ENCODE measurements at places on chromosomes 4 and X.

- no peak for DNase-seq
Observed at GRCh38 chr4:79237851-79238250, 88.0 kb downstream of the NAA11 start.

- DNase-seq = no peak
Observed at GRCh38 chrX:50469206-50469605, 1.4 kb downstream of the DGKK start.

- DNase-seq = no peak
Observed at GRCh38 chr4:654871-655463, 19.1 kb downstream of the ATP5ME start.

- no peak for DNase-seq
Observed at GRCh38 chr4:56728512-56728911, 47.4 kb upstream of the HOPX start.

- no peak for DNase-seq
Observed at GRCh38 chr4:7988437-7988836, 48.8 kb upstream of the AFAP1 start.

DNA sequence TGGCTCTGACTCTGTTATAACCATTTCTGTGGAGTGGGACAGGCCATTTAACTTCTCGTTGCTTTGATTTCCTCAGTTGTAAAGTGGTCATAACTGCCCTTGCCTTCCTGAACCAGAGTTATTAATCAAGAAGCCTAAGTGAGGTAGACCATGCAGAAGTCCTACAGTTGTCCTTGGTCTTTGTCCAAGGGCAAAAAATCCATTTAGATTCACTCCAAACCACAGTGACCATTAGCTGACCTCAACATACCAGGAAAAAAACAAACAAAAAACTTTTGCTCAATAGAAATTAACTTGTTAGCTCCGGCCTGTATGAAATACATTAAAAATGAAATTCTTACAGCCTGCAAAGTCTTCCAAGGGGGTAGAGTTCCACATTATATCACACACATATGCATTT lies 52.7 kb downstream of the TBC1D9 start:
- DNase-seq = no peak

DNA sequence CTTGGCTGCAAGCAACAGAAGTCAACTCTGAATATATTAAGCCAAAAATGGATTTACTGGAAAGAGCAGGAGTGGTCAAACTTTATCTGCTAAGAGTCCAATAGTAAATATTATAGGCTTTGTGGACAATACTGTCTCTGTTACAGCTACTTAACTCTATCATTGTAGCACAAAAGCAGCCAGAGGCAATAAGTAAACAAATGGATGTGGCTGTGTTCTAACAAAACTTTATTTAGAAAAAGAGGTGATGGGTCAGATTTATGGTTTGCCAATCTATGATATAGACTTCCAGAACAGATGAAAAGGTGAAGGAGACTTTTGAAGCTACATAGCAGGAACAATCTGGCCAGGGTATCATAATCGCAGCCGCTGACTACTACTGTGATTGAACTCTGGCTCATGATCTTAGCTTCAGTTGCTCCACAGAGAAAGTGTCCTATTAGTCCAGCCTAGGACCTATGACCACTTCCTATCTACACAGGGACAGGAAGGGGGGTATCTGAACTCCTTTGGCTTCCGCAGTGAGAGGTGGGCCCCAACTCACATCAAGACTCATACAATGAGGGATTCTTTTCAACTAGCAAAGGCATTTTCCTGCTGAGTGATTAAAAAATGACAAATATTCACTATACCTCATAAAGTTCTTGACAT lies 154.9 kb downstream of the ATG4A start:
- DNase-seq = no peak

DNA sequence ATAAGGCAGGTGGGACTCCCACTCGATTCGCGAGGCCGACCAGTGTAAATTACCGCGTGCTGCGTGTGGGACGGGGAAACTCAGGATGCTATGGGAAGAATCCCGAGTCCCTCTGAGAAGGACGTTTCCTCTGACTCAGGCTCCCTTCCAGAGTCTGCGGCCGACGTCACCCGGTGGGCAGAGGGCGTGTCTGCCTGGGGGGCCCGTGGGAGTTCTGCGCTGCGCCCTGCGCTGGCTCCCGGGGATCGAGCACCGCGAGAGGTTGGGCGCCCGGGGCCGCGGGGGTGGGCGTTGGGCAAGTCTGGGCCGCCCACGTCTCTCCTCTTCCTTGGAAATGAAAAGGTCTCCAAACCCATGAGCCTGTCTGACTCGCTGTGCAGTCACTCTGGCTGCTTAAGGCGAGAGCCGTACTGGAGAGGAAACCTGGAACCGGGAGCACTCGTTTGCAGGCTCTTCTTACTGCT lies 568 bp downstream of the NIPAL1 start:
- peak; percentile 29 for DNase-seq

DNA sequence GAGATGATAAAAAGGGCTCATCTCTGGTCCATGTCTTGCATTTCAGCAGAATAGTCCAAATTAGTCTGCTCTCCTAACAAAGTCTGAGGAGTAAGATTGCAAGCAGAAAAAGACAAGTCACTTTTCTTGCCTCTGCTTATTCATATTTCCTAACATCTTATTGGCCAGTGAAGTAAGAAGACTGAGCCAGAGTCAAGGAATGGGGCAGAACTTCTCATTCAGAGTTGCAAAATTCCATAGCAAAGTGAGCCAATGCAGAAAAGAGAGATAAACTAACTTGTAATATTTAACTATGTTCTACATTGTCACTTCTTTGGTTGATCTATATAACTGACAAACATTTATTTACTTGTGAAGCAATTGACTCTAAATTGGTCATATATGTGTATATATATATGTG lies 2304.0 kb downstream of the ARAP2 start:
- no peak for DNase-seq

DNA sequence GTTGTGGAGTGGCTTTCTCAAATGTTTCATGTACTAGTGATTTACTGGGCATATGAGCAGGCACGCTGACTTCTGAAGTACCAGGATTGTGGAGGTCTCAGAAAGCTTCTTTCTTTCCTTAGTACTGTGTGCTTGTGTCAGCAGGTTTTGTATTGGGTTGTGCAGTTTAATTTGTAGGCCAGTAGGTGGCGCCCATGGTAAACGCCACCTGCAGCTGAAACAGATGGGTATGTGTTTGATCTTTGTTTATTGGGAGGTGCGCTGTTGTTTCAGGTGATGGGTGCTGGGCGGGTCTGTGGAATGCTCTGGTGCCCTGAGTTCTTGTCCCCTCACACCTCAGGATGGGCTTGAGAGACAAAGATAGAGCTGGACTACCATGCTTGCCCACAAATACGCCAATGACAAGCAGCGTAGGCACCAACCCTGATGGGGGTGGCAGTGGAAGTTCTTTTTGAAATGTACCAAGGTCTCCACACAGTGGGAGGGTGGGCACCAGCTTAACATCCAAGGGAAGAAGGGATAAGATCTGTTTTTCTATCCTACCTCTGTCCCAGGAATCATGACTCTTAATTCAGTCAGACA lies 141.5 kb downstream of the RPS6KA6 start:
- DNase-seq = no peak

DNA sequence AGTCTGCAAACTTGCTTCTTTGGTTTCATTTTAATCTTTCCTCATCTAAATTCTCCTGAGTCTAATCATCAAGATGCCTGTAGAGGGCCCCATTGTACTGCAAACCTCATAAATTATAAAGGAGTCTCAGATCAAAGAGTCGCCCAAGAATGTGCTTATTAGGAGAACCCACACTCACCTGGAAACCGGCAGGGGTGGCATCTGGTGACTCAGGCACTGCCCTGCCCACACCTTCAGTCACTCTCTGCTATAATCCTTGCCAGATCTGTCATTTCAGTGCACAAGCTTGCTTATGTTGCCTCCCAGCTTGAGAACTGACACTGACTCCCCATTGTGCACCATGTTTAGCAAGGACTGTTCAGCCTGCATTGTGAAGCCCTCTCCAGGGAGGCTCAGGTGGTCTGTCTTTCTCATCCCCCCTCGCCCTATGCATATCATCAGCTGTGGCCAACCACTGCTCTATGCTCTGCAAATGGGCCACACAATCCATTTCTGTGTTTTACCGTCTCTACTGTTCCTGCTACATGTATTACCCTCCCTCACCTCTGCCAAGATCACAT lies 12.4 kb downstream of the EPGN start:
- DNase-seq = no peak

DNA sequence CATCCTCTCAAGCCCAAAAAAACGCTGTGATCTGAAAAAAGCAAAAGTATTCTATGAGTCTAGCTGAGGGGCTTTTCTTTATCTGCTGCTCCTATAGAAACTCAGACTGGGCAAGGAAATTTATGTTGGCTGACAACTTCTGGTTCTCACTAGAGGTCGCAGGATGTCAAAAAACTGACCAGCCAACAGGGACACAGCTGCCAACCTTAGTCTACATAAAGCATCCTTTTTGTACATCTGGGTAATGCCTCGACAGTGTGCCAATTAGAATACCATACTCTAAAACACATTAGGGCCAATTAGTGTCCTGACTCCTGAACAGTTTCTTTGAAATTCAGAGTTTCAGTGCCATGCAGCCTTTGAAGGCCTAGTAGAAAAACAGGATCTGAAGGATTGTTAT lies 8.8 kb upstream of the TLL1 start:
- no peak for DNase-seq

- DNase-seq = no peak
Observed at GRCh38 chr4:129622566-129622965, 526.6 kb downstream of the C4orf33 start.

DNA sequence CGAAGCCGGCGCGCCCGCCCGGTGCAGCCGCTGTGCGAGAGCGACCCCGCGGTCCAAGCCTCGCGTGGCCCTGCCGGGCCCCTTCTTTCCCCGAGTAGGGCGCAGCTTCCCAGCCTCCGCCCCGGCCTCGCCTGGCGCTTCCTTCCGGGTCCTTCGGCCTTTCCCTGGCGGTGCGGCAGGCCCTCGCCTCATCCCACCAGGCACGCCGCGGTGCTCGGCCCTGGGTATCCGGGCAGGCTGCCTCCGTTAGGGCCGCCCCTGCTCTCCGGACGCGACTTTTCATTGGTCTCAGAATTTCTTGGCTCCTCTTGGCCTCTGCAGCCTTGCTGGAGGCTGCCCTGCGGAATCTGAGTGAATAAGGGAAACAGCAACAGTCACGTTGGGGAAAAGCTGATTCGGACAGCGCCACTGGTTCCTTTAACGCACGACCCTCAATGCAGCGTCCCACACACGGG lies 429 bp downstream of the UVSSA start:
- DNase-seq = peak; percentile 48

GRCh38 chr4:95825546-95825945 lies 14.3 kb upstream of the PDHA2 start:
- DNase-seq = no peak

DNA sequence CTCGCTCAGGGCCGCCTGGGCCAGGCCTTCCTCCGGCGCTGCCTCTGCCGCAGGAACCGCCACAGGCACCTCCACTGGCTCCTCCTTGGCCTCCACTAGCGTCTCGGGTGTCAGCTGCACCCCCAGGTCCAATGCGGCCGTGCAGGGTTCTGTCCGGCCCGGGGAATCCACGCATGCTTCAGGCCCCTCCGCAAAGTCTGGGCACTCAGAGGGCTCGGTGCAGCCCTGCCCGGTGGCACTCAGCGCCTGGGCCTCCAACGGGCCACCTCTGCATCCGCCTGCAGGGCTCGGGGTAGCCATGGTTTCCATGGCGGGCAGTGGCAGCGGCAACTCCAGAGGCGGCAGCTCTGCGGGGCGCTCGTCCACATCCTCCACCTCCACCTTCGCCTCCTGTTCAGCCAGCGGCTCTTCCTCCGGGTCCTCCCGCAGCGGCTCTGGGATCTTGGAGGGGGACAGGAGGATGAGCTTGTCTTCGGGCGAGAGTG lies 74.9 kb upstream of the UCP1 start:
- no peak for DNase-seq

DNA sequence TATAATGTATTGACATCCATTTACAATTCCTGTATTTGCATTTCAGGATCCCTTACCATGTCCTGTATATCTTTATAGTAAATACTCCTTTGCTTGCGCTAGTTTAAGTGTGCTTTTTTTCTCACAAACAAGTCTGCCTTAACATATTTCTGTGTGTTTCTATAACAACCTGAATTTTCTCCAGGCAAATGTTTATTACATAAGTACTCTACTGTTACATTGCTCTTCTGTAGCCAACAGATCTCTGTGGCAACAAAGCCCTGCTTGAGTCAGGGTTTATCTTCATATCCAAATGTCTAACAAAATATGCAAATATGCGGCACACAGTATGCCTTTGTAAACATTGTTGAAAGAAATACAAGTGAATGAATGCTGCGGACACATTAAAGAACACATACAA lies 625.5 kb downstream of the TLL1 start:
- DNase-seq = no peak

DNA sequence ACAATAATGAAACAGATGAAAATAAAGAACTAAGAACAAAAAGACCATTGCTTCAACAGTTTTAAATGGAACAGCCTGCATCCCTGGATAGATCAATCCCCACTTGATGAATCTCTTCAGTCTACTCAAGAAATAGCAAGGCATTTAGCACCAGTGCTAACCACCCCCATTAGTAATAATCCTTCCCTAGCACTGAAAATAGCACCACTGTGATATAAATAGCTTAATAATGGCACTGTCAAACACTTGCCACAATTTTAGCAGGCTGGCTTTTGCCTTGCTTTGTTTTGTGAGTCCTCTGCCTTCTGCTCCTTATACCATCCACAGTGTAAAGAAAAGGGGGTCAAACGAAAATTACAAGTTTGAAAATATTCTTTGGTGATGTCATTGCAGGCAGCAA lies 17.4 kb downstream of the DCX start:
- DNase-seq = no peak

GRCh38 chrX:130114141-130114588 lies 3.9 kb upstream of the ELF4 start:
- DNase-seq = no peak

- DNase-seq = no peak
Observed at GRCh38 chr4:180437601-180438000, 1805.6 kb upstream of the TENM3 start.

DNA sequence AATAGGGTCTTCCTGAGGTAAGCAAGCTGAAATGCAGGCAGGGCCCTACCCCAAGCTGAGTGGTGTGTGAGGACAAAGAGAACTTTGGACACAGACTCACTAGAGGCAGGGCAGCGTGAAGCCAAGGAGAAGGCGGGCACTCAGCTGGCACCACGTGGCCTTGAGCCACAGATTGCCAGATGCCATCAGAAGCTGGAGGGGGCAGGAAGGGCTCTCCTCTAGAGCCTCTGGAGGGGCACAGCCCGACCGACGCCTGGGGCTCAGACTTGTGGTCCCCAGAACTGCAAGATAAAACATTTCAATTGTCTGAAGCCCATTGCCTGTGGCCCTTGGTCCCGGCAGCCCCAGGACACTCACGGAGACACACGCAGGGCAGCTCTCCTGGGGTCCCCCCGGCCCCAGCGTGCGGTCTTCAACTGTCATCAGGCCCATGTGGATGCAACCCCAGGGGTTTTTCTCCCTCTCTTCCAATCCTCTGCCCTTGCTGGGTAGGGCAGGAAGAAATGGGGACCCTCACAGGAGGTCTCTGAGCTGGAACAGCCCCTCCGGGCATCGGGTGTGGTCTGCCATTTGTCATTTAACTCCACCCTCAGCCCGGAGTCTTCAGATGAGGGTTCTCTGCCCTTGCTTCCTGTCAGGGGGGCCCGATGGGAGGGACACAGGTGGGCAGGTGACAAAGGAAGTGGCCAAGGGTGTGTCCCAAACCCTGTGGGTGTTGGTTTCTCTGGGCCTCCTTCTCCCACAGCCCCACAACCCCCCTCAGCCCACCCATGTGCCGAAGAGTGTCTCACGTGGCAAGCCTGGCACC lies 22.2 kb downstream of the HMX1 start:
- no peak for DNase-seq

GRCh38 chr4:134624365-134624764 lies 422.8 kb upstream of the PABPC4L start:
- no peak for DNase-seq

Measured in effector CD8-positive, alpha-beta T cell (primary cell).